ENCODE measurements at places on chromosomes 1 and 21.

DNA sequence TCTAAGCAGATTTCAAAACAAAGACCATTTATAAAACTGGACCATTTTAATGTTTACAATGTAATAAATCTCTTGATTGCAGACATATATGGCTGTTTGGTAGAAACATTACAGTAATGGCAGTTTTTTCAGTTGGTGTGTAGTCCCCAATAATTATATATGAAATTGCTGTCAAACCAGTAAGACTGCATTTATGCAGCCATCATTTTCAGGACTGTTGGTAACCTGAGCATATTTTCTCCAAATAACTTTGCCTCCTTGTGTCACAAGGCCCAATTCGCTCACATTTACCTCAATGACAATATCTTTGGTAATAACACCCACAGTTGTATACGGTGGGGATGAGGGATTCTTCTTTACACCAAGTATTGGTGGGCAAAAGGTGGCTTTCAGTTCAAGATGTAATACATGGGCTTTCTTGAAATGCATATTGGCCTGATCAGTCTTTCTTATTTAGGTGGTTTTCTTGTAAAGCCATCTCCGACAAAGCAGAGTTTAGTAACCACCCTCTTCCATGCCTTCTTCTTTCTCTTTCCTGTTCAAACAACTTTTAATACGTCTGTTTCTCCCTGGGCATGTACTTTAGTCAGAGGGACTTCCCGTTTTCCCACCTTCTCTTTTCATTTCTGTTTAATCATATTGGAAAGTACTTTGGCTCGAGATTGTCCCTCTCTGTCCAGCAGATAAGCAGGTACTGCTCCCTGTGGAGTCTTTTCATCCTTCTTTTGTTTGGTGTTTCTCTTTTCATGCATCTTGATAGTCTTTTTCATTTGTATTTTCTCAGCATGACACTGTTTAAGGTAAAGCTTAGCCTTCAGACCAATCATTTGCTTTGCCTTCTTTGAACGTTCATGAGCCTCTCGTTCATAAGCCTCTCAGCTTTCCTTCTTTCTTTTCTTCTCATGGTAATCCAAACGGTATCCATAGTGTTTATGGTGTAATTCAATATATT, 30.4 kb downstream of the ATP2B4 start:
- no peak for DNase-seq

- DNase-seq = no peak
These were observed 730 bp downstream of the ZCCHC17 start for GRCh38 chr1:31297277-31298247.

GRCh38 chr21:16250273-16250672, 520.5 kb downstream of the USP25 start:
- no peak for DNase-seq

DNA sequence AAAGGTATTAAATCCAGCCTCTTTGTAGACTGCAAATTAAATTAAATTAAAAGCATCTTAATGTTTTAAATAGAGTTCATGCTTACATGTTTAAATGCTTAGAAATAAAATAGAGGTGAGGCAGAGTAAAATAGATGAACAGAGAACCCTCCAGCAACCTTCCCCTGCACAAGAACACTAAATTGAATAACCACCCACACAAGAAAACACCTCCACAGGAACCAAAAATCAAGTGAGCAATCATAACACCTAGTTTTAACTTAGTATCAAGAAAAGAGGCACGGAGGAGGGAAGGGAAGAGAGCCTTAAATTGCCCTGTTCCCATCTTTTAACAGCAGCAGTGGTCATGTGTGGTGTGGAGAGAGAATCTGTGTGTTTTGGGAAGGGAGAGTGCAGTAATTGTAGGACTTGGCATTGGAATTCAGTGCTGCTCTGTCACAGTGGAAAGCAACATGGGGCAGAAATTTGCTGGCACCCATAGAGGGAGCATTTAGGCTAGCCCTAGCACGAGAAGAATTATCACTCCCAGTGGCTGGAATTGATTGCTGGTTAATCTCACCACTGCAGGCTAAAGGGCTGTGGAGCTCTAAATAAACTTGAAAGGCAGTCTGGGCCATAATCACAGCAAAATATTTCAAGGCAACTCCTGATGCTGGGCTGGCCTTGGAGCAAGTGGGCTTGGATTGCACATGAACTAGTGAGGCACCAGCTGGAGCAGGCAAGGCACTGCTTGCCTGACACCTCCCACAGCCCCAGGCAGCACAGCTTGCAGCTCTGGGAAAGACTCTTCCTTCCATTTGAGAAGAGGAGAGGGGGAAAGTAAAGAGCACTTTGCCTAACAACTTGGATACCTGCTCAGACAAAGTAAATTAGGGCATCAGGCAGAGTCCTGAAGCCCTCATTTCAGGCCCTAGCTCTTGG, 1478.8 kb downstream of the NCAM2 start:
- DNase-seq = no peak

DNA sequence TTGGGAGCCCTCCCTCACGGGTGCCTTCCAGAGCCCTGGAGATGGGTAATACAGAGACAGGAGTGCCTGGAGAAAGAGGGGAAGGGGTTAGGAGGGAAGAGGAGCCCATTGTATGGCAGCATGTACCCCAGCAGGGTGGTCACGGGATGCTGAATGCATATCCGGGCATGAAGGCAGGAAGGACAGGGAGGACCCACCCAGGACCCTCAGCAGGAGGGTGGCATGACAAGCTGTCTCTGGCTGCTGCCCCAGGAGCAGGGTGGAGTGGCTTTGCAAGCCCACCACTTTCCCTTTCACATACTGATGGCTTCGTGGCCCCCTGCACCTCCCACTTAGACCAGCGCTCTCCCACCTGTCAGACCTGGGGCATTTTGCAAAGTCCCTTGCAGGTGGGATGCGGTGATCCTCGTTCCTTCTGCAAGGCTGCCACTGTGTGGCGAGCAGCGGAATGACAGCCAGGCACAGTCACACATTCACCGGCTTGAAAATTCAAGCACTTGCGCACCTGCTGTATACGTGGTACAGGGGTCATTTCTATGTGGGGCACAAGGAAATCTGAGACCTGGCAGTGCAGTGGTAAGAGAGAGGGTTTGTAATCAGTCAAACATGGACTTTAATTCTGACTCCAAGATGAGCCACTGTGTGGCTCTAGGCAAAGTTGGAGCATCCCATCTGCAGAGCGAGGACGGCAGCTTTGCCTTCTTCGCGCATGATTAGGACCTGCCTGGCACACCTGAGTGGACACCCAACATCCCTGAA, 53.2 kb upstream of the TMEM51 start:
- DNase-seq = peak; percentile 5

- no peak for DNase-seq
These were observed 55.0 kb upstream of the PAX7 start for GRCh38 chr1:18575620-18576019.

DNA sequence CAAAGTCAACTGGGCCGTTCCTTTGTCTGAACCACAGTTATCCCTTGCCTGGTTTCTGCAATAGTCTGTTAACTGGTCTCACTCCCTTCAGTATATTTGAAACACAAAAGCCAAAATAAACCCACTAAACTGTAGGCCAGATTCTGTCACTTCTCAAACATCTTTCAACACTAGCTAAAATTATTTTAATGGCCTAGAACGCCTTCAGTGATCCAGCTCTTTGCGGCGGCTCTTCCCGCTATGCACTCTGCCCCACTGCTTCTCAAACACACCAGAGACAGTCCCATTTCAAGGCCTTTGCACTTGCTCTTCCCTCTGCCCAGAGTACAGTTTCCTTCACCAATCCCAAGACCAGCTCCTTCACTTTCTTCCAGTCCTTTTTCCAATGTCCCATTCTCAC, 9.2 kb downstream of the SAMSN1 start:
- no peak for DNase-seq

DNA sequence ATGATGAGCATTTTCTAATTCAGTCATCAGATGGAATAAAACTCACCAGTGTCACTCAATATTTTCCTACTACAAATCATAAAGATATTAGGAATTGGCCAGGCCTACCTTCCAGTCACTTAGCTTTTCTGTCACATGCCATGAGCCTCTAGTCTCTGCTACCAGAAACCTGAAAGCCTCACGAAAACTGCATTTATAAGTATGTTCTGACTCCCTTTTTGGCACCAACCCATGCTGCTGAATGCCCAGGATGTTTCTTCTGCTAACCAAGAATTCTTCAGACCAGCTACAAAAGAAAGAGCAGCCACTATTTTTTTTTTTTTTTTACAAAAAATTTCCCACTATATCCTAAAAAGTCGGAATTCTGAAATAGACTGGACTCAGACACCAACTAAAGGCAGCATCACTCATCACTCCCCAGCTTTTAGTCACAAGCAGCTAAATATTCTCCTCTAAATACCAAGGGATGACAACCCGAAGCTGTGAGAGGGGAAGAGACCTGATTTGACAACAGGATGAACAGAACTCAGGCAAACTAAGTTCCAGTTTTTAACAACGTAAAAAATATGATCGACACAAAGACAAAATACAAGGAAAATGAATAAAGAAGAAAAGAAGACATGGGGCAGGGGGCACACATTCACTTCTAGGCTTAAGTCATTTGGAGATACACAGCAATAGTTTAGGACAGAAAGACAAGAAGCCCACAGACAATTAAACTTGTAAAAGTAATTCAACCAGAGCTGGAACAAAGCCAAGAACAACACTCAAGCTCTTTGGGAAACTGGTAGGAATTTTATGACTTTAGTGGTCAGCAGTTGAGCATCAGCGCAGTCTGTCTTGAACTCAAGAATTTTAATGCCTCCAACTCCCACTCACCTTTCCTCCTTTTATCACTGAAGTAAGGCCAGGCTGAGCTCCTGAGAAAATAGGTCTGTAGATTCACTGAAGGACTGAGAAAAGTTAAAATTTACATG, 1.7 kb downstream of the DCAF8 start:
- DNase-seq = no peak

DNA sequence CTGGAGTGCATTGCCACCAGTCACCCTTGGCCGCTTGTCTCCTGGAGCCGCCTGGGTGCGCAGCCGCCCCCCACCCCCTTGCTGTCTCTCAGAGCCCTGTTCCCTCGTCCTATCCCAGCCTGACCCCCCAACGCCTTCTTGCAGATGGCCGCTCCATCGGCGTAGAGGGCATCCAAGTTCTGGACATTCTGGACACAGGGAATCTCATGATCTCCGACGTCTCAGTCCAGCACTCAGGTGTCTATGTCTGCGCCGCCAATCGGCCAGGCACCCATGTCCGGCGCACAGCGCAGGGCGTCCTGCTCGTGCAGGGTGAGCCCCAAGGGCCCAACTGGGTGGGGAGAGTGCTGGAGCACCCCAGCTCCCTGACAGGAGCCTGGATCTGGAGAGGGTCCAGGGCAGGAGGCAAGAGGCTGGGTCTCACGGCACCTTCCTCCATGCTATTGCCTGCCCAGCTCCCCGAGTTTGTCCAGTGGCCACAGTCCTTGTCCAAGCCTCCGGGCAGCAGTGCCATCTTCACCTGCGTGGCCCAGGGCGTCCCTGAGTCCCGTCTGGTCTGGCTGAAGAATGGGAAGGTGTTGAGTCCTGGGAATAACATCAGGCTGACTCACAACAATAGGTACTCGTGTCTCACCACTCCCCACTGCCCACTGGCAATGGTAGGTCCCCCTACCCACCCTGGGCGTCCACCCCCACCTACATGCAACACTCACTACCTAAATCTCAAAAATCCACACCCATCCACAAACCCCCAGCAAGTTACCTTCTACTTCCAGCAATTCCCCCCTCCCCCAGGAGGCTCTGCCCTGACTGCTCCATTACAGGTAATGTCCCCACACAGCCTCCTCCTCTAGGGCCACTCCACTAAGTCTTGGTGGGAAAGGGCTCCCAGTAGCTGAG, 24.6 kb downstream of the SLC27A3 start:
- no peak for DNase-seq

DNA sequence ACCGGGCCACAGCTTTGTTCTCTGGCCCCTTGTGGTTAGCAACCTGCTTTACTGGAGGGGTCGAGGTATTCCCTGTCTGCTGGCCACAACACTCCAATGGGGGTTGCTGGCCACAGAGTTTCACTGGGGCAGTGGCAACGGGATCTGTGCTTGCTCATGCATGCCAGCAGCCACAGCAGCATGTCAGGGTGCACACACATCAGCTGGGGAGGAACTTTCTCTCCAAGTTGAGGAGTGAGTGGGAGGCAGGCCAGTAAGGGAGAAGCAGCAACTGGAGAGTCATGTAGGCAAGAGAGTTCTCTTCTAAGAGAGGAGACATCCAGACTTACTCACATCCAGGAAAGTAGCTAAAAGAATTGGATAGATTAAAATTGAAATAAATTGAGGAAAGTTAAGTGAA, 38.0 kb downstream of the SAMD13 start:
- no peak for DNase-seq

GRCh38 chr1:51063121-51063520, 38.9 kb upstream of the C1orf185 start:
- DNase-seq = no peak

GRCh38 chr1:205451759-205452164, 4.1 kb downstream of the BLACAT1 start:
- no peak for DNase-seq

DNA sequence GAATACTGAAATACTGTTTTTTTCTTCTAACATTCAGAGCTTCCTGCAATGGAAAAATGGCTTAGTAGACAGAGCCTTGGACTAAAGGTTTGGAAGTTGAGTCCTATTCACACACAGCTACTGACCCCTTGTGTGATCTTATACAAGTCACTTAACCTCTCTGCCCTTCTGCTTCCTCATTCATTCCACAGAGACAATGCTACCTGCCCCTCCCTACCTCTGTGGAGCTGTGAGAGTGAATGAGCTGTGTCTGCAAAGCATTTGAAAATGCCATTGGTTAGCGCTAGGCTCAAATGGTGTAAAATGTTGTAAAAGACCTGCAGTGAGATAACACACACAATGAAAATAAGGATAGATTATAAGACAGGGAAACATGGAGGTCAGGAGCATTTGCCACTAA, 214.4 kb downstream of the BARHL2 start:
- no peak for DNase-seq

Measured in stimulated activated CD8-positive, alpha-beta memory T cell treated with anti-CD3 and anti-CD28 coated beads, Interleukin-7, amount 100 ng/mL, for 4 hours (primary cell).